ENCODE measurements at places on chromosomes 4 and X. TPM values are rescaled to one million over a fixed set of nuclear protein-coding genes. Genes with fewer than 3 reads are reported as not detected.

RAB33A gene
- polyA plus RNA-seq: 0.52 TPM

KDR gene
- 58.4 TPM for polyA plus RNA-seq

PPP1R2C gene
- polyA plus RNA-seq: not detected

SPCS3 gene
- 97.9 TPM for polyA plus RNA-seq

DNA sequence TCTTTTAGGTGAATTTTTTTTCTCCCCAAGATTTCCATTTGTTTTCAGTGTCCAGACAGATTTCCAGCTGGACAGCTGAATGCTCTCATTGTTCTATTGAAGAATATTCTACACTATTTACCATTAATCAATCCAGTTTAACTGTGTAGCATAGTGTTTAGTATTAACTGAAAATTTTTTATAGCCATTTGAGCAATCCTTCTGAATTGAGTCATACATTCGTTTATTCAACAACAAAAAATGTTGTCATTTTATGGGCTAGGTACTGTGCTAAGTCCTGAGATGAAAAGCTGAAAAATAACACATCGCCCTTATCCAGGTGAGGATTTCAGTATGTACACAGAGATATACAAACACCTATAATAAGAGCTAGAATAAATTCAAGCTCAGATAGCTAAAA is 223.3 kb downstream of the COL25A1 start:
- DNase-seq: no peak

DNA sequence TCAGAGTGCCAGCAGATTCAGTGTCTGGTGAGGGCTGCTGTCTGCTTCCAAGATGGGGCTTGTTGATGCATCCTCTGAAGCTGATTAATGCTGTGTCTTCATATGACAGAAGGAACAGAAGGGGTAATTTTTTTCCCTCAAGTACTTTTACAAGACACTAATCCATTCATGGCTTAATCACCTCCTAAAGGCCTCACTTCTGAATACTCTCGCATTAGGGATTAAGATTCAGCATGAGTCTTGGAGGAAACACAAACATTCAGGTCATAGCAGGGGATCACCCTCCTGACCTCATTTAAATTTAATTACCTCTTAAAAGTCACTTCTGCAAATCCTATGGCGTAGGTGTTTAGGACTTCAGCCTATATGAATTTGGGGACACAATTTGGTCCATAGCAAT is 1145.5 kb upstream of the PCDH10 start:
- DNase-seq: no peak

- DNase-seq: no peak
Measured at GRCh38 chr4:147014946-147015345, 69.3 kb upstream of the TTC29 start.

DNA sequence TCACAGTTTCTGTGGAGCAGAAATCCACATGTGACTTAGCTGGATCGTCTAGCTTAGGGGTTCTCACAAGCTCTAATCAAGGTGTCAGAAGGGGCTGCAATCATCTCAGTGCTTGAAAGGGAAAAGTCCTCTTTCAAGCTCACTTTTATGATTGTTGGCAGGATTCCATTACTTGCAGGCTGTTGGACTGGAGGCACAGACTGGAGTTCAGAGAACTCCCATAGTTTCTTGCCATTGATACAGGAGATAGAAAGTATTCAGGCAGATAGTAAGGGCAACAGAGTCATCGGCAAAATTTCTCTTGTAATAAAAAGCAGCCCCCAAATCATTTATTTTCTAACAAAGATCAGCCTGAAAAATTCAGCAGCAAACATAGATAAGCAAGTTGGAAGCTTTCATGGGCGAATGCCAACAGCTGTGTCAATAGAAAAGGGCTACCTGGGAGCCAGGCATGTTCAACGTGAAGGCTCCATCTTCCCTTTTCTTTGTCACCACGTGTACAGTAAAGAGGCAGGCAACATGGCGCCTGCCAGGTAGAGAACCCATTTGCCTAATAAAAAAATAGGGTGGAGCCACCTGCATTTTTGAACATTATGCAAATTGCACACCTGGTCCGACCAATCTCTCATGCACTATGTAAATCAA is 64.4 kb downstream of the CXCL13 start:
- no peak for DNase-seq

GRCh38 chr4:4480205-4480604 is 61.6 kb downstream of the STX18 start:
- DNase-seq: no peak

DNA sequence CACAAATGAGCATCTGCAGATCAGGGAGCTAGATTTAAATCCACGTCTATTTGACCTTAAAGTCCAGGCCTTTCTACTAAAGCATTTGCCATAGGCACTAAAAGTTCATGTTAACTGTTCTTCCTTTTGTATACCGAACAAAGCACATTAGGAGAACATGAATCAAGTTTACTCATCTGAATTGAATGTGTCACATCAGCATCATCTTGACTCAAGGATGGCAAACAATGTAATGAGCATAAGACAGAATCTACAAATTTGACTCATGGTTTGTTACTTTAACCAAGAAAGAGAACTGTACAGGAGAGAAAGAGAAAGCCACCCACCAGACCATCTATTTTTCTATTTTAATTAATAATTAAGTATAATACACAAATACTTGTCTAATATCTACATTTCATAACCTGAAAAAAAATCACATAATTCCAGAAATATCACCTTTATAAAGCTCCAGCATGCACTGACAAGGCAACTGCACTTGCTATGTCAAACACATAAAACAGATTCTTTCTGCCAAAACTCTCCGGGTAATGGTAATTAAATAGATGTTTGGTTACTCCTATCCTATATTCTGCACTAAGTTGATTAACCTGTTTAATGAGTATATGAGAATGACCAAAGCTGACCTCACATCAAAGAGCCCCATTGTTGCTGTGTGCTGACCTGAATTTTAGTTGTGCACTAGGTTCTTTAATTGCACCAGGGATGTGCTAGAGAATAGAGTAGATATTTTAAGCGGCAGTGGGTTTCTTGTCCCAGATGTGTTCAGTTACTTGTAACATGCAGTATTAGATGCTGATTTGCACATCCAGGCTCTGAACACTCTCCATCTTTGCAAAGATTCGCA is 42.5 kb upstream of the LEF1 start:
- no peak for DNase-seq

GRCh38 chr4:144562019-144562705 is 83.8 kb upstream of the HHIP start:
- DNase-seq: peak; percentile 18

DNA sequence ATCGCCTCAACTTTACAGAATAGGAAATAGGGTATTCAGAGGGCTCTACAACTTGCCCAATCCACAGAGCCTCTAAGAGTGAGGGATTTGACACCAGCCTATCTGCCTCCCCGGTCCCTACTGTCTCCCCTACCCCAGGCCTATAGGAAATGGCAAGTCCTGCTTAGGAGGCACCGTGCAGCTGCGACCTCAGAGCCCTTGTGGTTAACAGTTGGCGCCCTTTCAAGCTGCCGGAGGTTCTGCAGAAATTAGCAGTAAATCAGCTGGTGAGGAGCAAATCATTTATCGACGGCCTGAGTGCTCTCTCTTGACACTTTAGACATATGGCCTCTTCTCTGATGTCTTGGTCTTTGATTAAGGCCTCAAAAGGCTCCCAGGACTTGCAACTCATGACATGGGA is 96.9 kb downstream of the CLNK start:
- DNase-seq: no peak

- no peak for DNase-seq
Measured at GRCh38 chrX:113770071-113770470, 813.8 kb upstream of the HTR2C start.

- DNase-seq: no peak
Measured at GRCh38 chr4:1411436-1412375, 5.5 kb upstream of the NKX1-1 start.

DNA sequence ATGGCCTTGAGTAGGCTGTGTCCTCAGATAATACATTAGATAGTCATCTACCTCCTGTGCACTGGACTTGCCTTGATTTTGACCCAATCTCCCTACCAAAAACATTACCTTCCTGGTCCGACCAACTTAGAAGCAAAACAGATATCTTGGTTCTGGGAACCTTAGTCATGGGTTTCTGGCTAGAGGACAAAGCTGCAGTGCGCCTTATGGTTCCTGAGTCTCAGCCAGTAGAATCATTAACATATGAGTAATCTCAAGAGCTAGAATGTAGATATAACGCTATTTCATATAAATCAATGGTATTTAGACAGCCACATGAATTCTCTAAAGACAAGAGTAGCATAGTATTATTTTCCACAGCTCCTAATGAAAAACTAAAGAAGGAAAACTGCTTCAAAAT is 83.1 kb downstream of the GRIA3 start:
- DNase-seq: no peak

GRCh38 chr4:21964762-21965319 is 16.3 kb upstream of the KCNIP4 start:
- no peak for DNase-seq

DNA sequence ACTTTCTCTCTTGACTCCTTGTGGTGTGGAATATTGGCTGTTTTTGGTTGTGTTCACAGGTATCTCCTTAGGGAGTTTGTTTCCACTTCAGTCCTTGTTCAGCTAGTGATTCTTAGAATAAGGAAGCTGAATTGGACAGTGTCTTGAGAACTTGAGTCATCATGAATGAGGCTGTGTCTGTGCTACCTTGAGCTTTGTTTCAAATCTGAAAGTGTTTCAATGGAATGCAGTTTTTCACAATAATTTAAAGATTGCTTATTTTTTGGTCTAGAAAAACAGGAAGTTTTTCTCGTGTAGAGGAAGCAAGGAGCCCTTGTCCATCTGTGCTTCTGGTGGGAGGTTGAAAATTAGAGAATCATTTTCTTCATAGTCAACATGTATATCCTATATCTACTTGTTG is 76.5 kb downstream of the ZNF518B start:
- no peak for DNase-seq

DNA sequence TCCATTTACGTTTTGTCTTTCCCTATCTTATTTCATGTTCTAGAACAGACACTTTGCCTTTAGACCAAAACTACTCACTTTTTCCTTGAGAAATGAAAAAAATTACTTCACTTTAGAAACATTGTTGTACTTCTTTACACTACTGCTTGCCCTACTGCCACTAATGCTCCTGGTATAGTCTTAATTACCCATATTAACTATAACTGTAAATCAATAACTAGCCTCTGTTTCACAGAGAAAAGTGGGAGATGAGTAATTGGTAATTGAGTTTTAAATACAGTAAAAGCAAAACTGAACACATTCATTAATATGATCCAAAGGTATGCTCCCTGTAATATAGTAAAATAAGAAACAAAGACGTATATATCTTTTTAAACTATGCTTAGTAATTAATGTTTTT is 111.1 kb upstream of the JADE1 start:
- no peak for DNase-seq

- no peak for DNase-seq
Measured at GRCh38 chr4:1959104-1959384, 49.7 kb downstream of the NELFA start.
